ENCODE measurements at places on chromosomes 11 and 22.

DNA sequence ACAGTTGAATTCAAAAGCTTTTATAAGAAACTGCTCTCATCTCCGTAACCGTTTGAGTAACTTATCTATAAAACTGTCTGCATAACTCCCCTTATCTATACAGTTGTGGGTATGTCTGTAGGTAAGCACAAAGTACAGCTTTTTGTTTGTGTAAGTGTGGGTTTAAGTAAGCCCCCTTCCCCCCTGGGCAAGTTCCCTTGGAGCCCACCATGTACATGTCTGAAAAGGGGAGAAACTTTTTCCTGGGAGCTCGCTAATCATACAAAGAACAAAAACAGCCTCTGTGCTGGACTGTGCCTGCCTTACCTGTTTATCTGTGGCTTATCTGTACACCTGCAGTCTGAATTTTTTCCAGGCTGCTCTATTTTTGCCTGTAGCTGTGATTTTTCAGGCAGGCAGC, 36.3 kb upstream of the TMEM45B start:
- no peak for DNase-seq

GRCh38 chr11:117458275-117459122, 130.8 kb downstream of the CEP164 start:
- DNase-seq: no peak

GRCh38 chr11:96154802-96155520, 188.0 kb downstream of the MAML2 start:
- DNase-seq: no peak

- no peak for DNase-seq
Observed at GRCh38 chr11:1523779-1524178, 37.2 kb upstream of the MOB2 start.

DNA sequence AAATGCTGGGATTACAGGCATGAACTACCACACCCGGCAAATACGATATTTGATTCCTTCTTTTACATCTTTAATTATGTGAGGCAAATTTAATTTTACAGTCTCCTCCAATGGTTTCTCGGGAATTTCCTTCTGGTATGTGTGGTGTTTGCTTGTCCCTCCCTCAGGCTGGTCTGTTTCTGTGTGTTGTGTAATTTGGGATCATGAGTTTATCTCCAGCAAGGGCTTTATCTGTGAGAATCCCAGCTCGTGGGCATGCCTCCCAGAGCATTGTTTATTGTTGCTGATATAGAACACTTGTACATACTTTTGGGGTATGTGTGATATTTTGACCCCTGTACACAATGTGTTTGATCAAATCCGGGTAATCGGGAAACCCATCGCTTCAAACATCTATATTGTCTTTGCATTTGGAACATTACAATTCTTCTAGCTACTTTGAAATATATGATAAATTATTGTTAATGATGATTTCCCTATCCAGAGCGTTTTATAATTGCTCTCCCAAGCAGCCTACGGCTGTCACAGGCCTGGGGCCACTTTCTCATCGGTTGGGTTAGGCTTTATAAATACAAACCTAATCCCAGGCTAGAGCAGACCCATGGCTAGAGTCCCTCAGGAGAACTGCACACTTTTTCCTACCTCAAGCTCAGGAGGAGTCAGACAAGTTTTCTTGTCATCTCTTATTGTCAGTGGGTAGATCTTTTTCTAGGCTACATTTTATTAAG, 15.0 kb upstream of the PRR5 start:
- no peak for DNase-seq

GRCh38 chr22:39923696-39924095, 22.8 kb downstream of the GRAP2 start:
- no peak for DNase-seq

GRCh38 chr11:13966013-13966412, 3.5 kb downstream of the SPON1 start:
- DNase-seq: no peak

DNA sequence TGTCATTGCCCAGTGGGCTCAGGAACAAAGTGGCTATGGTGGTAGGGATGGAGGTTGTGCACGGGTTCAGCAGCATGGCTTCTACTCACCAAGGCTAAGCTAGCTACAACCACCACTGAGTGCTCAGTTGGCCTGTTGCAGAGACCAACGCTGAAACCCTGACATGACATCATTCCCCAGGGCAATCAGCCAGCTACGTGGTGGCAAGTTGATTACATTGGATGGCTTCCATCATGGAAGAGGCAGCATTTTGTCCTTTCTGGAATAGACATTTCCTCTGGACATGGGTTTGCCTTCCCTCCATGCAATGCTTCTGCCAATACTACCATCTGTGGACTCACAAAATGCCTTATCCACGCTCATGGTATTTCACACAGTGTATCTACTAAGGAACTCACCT, 634.3 kb downstream of the OPCML start:
- DNase-seq: no peak

DNA sequence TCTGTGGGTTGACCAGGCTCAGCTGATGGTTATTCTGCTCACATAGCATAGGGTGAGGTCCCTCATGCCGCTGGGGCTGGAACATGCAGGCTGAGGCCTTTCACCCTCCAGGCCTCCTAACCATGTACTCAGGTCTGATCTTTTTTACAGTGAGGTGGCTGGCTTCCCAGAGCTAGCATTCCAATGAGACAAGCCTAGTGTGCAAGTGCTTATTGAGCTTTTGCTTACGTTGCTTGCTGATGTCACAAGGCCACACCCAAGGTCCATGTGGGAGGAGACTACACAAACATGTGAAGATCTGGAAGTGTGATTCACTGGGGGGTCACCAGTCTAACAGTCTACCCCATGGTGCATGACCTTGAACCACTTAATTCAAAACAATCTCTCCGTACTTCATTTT, 33.9 kb downstream of the ISX start:
- DNase-seq: no peak

GRCh38 chr11:69563946-69564775, 76.8 kb upstream of the CCND1 start:
- no peak for DNase-seq

DNA sequence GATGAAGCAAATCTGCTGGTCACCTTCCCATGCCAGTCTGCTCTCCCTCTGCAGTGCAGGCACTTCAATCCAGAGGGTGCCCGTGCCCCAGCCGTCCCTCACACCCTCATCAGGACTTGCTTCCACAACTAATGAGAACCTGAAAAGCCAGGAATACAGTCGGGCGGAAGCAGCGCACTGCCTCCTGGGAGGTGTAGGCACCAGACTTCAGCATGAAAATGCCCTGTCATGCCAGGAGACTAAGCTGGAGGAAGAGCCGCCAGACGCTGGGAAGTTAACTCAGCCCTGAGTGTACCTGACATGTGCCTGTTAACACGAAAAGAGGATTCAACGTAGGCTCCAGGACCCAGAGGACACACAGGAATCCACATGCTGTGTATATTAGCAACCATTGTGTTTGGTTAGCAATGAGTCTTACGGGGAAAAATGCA, 40.1 kb upstream of the FLI1 start:
- DNase-seq: no peak

DNA sequence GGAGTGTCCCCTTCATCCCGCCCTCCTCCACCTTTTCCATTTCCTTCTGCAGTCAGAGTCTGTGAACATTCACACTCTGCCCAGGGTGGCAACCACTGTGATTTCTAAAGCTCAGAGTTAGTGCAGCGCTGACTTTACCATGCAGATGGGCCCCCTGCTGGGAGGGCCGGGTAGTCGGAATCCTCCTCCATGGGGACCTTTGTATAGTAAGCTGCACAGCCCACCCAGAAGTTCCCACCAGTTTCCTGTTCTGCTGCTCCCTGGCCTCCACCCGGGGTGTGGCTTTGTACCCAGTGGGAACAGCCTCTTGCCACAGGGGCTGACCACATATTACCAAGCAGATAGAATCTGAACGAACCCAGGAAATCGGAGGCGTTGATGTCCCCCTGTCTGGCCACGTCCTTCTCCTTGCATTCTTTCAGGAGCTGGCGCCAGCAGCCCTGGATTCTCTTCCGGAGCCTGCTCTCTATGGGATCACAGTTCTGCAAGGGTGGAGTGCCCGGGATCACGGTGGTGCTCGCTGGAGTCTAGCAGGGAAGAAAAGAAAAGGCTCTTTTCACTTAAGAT, 125.3 kb downstream of the MPPED1 start:
- no peak for DNase-seq

DNA sequence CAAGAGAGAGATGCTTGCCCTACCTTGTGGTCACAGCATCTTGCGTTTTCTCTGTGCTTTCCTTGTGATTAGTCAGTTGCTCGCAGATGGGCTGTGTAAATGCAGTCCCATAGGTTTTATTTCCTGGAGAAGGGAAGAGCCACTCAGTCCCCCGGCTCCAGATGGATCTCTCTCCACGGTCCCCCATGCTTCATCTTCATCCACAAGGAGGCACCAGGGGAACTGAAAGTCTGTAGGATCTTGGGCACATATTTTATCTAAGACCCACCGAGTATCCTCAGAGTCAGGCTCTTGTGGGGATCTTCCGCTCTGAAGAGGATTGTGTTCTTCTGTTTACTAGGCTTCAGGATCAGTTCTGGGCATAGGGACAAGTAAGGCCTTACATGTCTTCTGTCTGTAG, 66.8 kb upstream of the E2F8 start:
- no peak for DNase-seq

DNA sequence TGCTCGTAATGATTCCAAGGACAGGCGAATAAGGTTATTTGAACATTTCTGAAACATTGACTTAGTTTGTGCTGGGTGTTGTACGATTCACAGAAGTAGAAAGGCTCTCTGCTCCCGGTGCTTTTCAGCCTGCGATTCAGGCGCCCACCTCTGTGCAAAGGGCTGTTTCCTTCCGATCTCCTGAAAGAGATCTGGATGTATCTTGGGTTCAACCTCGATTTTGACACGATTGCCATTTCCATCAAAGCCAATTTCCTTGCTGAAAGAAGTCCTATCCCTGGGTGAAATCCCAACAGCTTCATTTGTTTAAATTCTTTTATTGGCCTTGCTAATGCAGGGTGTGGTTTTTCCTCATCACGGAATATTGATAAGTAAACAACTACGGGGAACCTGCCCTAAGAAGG, 1.1 kb upstream of the ZC3H12C start:
- no peak for DNase-seq

DNA sequence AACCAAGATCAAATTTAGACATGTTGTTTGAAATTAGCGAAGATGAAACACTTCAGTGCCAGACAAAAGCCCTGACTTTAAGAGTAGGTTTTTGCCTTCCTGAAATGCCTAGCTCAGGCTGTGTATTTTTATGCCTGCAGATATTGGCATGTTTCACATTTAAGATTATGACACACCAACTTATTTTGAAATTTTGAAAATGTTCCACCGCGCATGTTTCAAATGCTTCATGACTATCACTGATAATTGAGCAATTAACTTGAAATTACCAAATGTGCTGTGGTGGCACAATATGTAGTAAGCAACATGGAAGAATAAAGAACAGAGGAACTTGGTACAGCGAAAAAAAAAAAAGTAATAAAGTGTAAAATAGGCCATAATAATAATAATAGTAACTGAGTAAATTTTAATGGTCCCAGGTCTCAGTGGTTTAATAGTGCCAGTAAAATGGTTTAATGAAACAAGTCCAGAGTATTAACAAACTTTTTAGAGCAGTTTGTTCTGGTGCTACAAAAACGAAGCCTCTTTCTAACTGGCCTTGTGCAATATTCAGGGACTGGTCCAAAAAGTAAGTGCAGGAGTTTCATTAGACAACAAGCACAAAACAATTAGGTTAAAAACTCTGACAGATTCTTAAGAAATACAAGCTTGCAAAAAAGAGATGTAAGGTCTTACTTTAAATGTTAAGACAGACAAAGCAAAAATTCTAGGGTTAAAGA, 112.5 kb upstream of the SOX6 start:
- DNase-seq: no peak

DNA sequence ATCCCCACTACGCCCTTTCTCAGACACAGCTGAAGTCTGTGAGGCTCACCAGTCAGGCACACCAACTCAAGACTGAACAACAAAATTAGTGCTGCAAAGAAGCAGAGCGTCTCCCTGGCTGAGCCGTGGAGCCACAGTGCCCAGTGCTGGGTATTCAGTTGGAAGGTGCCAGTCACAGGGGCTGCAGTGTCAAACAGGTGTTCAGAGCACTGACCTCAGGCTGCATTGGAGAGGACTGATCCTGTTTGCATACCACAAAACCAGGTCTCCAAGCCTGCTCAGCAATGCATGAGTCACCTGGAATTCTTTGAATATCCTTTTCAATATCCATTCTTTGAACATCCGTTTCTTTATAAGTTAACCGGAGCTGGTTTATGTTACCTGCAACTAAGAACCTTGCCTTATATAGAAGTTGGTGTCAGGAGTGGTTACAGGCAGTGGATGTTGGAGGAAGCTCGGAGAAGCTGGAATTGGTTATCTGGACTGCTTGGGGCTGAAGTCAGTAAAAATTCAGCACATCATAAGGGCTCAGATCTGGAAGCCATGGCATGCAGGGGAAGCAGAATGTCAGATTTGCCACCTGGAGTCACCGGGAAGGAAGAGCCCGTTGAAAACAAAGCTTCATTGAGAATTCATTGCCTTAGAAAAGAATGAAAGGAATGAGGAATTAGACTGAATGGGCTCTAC, 30.3 kb downstream of the PDGFB start:
- no peak for DNase-seq

DNA sequence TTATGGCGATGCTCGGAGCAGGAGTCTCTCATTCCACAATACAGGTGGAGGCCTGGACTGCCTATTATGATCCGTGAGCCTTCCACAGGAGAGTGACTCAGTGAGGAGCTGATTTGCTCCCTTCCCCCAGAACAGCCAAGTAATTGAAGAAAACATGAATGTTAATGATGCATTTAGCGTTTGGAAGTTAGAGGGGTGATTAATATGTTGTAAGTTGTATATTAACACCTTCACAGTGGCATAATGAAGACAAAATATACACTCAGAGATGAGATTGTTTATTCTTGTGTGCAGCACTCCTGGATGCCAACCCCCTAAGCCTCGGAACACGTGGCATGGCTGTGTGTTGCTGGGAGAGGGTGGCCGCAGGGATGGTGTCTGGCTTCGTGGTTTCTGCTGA, 98.6 kb downstream of the GRIK4 start:
- no peak for DNase-seq

DNA sequence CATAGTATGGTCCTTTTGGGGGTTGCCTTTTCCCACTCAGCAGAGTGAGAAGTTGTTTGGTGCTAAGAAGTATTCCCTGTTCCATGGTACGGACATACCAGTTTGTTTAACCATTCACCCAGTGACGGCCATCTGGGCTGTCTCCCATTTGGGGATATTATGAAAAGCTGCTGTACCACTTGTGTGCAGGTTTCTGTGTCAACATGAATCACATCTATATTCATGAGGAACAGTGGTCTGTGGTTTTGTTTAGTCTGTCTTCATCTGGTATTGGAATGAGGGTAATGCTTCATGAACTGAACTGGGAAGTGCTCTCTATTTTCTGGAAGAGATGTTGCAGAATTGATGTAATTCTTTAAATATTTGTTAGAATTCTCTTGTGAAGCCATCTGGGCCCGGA, 89.5 kb downstream of the TRMU start:
- no peak for DNase-seq

DNA sequence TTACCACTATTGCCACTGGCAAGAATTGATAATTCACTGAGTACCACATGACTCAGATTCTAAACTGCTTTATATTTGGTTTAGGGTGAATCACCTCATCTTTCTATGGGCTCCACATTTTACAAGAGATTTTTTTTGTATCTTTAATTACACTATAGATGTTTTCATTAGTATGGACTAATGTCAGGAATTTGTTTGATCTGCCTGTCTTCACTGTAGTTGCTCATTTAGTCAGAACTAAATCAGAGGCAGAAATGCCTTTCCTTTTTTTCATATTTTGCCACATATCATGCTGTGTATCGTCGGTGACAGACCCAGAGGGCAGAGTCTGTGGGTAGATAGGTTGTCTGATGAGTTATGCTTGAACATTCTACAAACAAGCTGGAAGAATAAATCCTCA, 524.1 kb downstream of the METTL15 start:
- DNase-seq: no peak

Measured in CD4-positive, alpha-beta T cell treated with Interleukin-21 for 1 hour (primary cell).